ENCODE measurements at places on chromosomes 12 and 14.

DNA sequence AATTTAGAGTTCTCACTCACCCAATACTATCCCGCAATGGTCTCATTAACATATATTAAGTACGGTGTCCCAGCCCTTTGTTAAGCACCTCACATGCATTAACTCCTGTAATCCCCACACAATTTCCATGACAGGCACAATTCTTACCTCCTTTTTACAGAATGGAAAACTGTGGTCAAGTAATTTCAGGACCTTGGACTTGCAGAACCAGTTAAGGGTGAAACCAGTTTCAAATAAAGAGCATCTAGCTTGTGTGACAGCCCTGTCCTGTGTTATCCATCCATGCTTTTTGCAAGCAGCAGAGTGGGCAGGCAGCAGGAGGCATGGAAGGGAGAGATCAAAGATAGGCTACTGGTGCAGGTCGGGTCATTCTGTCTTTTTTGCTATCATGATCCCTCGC lies 470.8 kb downstream of the NELL2 start:
- no peak for DNase-seq
- H3K27ac ChIP-seq, result no peak overlapping the region
- H3K36me3 ChIP-seq, result no peaks in the 10 kb centered on the region
- peaks cover 6% of the 10 kb centered on the region for H3K27me3 ChIP-seq

DNA sequence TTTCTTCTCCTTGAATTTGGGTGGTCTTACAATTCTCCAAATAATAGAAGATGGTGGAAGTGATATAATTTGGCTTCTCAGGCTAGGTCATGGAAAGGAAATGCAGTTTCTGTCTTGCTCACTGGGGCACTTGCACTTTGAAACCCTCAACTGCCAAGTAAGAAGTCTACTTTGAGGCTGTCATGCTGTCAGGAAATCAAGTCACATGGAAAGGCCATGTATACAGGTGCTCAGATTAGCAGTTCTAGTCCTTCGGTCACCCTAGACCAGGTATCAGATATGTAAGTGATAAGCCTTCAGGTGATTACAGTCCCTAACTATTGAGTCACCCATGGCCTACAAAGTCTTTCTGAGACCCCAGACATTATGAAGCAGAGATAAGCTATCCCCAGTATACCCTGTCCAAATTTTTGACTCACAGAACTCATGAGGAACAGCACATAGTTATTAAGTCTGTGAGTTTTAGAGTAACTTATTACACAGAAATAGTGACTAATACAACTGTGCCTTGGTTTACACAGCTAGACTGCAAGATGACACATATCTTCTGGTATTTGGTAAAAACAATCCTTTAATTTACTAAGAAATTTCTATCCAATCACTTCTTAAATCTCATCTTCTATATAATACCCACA lies 26.3 kb upstream of the BBS10 start:
- peaks cover 64% of the 10 kb centered on the region for H3K36me3 ChIP-seq
- H3K4me1 ChIP-seq, result peaks cover 5% of the 10 kb centered on the region
- DNase-seq, result no peak
- H3K4me3 ChIP-seq, result no peak overlapping the region
- H3K27ac ChIP-seq, result no peak overlapping the region

DNA sequence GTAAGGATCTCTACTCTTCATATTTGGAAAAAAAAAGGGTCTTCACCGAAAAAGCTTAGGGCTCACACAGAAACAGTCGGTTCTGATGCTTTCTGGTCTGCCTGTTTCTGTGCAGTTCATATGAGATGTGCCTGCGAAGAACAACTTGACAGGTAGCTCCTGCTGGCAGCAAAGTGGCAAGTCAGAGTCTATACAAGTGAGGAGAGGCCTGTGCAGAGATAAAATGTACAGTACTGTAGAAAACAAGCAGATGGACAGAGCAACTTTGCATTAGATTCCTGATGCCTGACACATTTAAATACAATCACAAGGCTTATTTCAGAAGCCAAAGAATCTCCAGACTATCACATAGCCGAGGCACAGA lies 936.0 kb downstream of the DIO2 start:
- H3K36me3 ChIP-seq, result no peaks in the 10 kb centered on the region
- H3K27ac ChIP-seq, result no peak overlapping the region
- H3K27me3 ChIP-seq, result peaks cover 31% of the 10 kb centered on the region
- no peak overlapping the region for H3K4me3 ChIP-seq

DNA sequence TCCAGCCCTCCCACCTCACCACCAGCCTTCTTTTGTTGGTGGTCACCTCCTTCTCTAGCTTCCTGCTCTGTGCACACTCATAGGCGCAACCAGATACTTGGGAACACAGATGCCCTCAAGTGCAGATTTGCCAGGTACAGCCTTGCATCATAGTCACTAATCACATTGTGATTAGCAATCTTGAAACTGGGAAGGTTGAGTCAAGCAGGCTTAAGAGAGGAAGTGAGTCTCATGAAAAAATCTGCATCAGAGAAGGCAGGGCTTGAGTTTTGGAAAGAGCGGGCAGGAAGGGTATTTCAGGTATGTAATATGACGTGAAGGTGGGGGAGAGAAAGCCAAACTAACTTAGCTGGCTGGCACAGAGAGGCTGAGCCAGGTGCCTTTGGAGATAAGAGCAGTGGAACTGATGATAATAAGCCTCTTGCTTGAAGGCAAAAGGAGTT lies 2.7 kb upstream of the RABGGTA start:
- peak; percentile 45 for DNase-seq
- H3K4me3 ChIP-seq, result peak overlapping the region; percentile 41
- H3K27me3 ChIP-seq, result no peaks in the 10 kb centered on the region
- H3K36me3 ChIP-seq, result peaks cover 6% of the 10 kb centered on the region
- peak overlapping the region; percentile 82 for H3K27ac ChIP-seq
- peaks cover 70% of the 10 kb centered on the region for H3K4me1 ChIP-seq

GRCh38 chr12:65935906-65936901 lies 111.9 kb downstream of the HMGA2 start:
- no peak overlapping the region for H3K27ac ChIP-seq
- DNase-seq, result no peak
- peaks cover 9% of the 10 kb centered on the region for H3K27me3 ChIP-seq
- H3K4me3 ChIP-seq, result no peak overlapping the region
- no peaks in the 10 kb centered on the region for H3K36me3 ChIP-seq

DNA sequence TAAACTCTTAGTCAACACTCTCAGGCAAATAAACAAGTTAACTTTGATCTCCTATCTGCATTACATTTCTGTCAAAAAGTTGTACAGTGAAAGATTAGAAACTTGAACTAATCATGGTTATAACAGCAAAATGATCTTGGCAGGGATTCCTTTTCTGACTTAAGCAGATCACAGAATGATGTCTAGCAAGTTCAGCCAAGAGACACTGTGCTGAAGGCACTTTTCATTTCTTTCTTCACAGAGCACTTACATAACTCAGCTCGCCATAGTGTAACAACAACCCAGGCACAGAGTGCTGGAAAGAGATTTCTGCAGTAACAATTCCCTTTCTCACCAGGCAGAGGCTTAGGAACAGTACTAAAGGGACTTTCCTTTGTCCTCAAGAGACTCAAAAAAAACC lies 19.6 kb upstream of the CSRP2 start:
- DNase-seq, result no peak
- peaks cover 9% of the 10 kb centered on the region for H3K4me1 ChIP-seq
- no peaks in the 10 kb centered on the region for H3K27me3 ChIP-seq

DNA sequence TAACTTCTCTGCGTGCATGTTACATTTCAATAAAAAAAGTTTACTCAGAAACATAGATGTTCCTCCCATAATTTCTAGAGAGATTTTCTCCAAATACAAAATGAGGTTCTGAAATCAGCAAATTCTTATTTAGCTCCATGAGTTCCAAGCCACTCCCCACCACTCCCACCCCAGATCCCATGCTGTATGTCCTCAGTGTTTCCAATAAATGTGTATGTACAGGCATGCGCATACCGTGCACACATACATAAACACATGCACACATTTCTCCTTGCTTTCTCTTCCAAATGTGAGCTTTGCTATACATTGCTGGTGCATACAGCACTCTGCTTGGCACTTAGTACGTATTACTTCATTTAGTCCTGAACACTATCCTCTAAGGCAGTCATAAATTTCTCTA lies 209.7 kb downstream of the MSRB3 start:
- no peak overlapping the region for H3K4me3 ChIP-seq
- peaks cover 5% of the 10 kb centered on the region for H3K27me3 ChIP-seq
- no peak for DNase-seq
- H3K4me1 ChIP-seq, result no peaks in the 10 kb centered on the region
- H3K36me3 ChIP-seq, result no peaks in the 10 kb centered on the region

DNA sequence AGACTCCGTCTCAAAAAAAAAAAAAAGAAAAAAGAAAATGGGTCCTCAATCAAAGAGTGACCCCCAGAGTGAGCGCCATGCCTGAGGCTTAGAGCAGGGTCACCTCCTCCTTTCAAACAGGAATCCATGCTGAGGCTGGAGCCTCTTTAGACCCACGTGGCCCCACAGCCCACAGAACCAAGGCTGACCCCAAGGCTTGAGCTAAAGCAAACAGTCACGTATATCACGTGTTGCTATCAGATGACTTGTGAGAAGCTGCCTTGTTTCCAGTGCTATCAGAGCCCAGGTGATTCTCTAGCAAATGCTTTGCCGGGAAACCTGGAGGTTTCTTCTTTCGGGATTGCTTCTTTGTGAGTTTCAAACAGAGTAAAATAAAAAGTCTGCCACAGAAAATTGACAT lies 31.7 kb upstream of the DYNC1H1 start:
- no peak overlapping the region for H3K27ac ChIP-seq
- H3K27me3 ChIP-seq, result no peaks in the 10 kb centered on the region
- H3K4me3 ChIP-seq, result no peak overlapping the region
- no peaks in the 10 kb centered on the region for H3K36me3 ChIP-seq
- peaks cover 8% of the 10 kb centered on the region for H3K4me1 ChIP-seq
- DNase-seq, result no peak
